ENCODE measurements at places on chromosomes 12 and 14.

DNA sequence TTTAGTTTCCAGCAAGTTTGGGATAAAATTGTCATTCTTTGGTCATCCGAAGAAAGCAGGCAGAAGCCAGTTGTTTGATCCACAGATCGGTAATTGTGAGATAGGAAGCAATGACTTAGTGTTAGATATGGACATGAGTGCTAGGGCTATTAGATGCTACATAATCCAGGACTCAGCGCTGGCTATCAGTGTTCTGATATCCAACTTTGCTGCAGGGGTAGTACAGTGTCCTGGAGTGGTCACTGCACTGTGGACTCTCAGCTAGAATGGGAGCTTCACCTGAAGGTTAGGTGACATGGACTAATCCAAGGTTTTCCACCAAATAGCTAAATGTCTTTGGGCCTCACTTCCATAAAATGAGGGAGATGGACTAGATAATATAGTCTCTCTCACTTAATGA, 39.9 kb downstream of the STK38L start:
- no peak for DNase-seq

DNA sequence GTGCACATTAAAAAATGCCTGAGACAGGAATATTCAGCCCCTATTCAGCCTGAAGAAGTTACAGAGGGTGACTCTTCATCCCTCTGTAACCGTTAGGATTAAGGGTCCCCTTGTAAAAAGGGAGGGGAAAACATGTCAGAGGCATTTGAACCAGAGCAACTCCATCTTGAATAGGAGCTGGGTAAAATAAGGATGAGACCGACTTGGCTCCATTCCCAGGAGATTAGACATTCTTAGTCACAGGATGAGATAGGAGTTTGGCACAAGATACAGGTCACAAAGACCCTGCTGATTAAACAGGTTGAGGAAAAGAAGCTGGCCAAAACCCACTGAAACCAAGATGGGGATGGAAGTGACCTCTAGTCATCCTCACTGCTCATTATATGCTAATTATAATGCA, 19.9 kb upstream of the MDM1 start:
- no peak for DNase-seq

DNA sequence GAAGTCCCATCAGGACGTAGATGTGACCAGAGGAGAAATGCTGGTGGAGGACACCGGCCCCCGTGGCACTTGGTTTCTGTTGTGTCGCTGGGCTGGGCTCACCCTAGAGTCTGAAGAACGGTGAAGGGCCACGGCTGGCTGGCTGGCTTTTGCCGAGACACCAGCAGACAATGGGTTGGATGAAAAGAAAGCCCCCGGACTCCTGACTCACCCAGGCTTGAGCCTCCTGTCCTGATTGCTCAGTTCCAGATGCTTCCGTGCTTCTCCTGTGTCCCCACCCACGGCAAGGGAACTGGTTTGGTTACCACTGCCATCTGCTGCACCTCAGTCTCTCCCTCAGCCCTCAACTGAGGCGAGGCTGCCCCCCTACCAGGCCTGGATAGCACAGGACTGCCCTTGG, 10.4 kb upstream of the ENDOU start:
- no peak for DNase-seq

DNA sequence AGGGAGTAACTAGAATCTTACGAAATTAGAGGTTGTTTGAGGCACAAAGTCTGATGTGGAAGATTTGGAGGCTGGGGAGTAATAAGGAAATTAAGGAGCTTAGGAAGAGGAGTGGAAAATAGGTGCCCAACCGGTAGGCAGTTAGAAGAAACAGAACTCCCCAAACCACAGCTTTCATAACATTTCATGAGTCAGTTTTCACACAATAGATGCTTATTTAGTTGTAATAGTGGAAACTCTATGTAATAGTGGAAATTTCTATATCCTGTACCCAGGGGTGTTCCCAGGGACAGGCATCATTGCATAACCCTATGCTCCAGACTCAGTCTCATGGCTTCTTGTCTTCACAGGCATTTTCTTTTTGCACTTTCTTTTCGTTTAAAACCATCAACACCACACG, 8.3 kb downstream of the C3AR1 start:
- DNase-seq: no peak

- DNase-seq: no peak
Measured at GRCh38 chr12:56528846-56529245, 7.2 kb downstream of the RBMS2 start.

DNA sequence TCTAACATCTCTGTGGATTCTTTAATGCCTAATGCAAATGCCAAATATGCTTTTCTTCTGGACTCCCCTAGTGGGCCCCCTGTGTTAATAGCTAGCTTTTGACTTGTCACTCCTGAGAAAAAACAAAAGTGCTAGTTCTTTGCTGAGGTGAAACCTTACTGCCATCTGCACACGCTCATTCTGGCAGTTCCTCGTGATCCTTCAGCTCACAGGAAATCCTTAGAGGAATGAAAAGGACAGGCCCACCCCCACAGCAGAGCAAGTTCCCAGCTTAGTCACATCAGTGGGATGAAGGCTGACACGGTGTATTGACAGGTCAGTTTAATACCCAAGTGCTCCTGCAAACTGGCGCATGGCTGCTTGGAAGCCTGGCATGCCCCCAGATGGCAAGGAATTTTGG, 165.1 kb upstream of the ATP2B1 start:
- DNase-seq: no peak

DNA sequence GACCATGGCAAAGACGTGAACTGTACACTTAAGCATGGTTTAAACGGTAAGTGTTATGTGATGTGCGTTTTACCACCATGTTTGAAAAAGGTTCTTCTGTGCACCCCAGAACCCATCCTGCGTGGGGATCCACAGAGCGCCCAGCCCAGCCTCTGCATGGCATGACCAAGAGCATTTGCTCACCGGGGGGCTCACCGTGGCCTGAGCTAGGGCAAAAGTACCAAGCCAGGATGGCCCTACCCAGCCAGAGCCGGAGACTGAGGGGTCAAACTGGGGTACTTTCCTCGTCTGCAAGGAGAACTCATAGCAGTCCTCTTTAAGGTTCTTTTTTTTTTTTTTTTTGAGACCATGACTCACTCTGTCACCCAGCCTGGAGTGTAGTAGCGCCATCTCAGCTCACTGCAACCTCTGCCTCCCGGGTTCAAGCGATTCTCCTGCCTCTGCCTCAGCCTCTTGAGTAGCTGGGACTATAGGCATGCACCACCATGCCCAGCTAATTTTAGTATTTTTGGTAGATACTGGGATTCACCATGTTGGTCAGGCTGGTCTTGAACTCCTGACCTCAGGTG, 16.4 kb upstream of the ANKRD9 start:
- no peak for DNase-seq

GRCh38 chr12:45727980-45728629, 1.4 kb upstream of the ARID2 start:
- DNase-seq: no peak
